Hematopoietic multipotent progenitor cell (in vitro differentiated cells): ENCODE measurements at places on chromosomes 4 and X.

GRCh38 chr4:148090503-148091476, 351.4 kb downstream of the NR3C2 start:
- no peak for DNase-seq

- DNase-seq = no peak
Observed at GRCh38 chr4:169583563-169583962, 28.8 kb downstream of the NEK1 start.

DNA sequence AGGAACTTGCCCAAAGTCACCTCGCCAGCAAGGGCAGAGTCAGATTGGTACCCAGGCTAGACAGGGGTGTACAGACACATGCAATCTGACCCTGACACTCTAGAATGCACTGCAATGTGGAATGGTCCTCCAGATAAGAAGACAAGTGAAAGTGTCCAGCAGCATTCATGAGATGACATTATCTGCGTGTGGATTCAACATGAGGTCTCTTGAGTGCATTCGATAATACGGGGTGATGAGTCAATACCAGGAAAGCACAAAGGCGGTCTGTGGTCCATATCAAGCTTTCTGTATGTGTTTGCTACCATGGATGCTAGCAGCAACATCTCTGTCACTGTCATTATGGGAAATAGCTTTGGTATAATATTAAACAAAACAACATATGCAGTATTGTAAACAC, 6.8 kb upstream of the XAGE3 start:
- DNase-seq = no peak

DNA sequence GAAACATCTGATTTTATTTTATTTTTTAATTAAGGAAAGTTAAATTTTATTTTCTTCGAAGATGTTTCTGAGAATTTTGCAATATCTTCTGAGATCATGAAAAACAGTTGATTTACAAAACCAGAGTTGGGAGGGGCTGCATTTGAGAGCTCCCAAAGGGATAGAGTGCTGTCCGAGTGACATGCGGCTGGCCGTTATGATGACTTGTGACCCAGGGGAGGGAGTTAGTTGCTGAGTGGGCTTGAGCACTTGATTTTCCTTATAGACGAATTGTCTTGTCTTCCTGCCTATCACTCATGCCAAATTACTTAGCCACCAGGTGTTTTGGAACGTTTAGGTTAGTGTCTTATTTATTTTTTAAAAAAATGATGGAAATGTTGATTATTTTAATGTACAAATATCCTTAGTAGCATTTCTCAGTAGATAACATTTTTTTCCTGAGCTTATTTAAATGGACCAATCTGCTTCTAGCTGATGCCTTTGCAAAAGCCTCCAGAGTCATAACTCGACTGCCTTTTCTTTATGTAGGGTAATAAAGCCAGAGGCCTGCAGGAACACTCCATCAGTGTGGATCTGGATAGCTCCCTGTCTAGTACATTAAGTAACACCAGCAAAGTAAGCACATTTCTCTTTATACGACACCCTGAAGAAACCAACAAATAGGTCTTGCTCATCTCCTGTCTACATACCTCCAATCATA, 85.2 kb downstream of the PTTG2 start:
- DNase-seq = no peak

- no peak for DNase-seq
Observed at GRCh38 chr4:153933915-153934687, 145.2 kb upstream of the SFRP2 start.

GRCh38 chr4:11028334-11028733, 343.8 kb upstream of the CLNK start:
- DNase-seq = no peak

DNA sequence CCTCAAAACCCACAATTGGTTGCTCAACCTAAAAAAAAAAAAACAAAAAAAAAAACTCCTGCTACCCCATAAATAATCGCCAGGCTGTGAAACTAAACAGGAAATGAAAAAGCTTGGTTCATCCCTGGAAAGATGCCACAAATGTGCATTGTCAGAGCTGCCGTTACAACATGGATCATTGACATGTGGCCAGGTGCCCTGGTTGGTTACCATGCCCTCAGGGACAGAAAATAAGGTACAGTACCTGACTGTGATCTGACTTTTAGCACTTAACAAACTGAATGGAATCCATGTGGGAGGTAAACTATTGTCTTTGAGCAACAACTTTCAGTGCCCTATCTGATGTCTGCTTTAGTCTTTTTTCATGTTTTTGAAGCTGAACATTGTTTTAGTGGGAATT, 118.0 kb upstream of the RPL34 start:
- DNase-seq = no peak

DNA sequence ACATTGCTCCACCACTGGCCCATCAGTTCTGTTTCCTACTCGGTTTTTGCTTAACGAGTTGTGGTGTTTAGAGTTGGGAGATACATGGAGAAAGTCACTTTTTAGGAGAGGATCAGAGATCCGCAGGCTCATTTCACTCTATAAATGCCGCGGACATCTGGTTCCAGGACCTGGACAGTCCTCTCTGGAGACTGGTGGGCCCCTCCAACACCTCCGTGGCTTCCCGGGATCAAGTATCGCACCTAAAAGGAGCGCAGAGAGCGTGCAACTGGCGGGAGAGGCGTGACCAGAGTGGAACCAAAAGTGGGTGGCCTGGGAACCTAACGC, 9.9 kb upstream of the CLTRN start:
- DNase-seq = no peak

- DNase-seq = no peak
Observed at GRCh38 chr4:22850055-22850454, 157.3 kb downstream of the GBA3 start.

DNA sequence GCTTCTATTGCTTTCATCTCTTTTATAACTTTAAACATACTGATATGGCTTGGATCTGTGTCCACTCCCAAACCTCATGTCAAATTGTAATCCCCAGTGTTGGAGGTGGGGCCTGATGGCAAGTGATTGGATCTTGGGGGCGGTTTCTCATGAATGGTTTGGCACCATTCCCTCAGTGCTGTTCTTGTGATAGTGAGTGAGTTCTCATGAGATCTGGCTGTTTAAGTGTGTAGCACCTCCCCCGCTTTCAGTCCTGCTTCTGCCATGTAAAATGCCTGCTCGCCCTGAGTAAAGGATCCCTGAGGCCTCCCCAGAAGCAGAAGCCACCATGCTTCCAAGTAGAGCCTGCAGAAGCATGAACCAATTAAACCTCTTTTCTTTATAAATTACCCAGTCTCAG, 17.7 kb downstream of the MND1 start:
- DNase-seq = no peak

DNA sequence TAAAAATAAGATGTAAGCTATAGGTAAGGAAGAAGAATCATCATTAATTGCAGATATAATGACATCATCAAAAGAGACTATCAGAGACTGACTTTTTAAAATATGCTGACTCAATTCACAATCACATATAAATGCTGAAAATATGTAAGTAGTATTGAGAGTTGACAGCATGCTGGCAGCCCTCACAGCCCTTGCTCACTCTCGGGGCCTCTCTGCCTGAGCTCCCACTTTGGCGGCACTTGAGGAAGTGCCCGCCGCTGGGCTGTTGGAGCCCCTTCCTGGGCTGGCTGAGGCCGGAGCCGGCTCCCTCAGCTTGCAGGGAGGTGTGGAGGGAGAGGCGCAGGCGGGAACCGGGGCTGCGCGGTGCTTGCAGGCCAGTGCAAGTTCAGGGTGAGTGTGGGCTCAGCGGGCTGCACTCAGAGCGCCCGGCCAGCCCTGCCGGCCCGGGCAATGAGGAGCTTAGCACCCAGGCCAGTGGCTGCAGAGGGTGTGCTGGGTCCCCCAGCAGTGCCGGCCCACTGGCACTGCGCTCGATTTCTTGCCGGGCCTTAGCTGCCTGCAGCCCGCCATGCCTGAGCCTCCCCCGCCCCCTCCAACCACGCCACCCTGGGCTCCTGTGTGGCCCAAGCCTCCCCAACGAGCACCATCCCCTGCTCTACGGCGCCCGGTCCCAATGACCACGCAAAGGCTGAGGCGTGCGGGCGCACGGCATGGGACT, 68.9 kb downstream of the RAB28 start:
- no peak for DNase-seq

DNA sequence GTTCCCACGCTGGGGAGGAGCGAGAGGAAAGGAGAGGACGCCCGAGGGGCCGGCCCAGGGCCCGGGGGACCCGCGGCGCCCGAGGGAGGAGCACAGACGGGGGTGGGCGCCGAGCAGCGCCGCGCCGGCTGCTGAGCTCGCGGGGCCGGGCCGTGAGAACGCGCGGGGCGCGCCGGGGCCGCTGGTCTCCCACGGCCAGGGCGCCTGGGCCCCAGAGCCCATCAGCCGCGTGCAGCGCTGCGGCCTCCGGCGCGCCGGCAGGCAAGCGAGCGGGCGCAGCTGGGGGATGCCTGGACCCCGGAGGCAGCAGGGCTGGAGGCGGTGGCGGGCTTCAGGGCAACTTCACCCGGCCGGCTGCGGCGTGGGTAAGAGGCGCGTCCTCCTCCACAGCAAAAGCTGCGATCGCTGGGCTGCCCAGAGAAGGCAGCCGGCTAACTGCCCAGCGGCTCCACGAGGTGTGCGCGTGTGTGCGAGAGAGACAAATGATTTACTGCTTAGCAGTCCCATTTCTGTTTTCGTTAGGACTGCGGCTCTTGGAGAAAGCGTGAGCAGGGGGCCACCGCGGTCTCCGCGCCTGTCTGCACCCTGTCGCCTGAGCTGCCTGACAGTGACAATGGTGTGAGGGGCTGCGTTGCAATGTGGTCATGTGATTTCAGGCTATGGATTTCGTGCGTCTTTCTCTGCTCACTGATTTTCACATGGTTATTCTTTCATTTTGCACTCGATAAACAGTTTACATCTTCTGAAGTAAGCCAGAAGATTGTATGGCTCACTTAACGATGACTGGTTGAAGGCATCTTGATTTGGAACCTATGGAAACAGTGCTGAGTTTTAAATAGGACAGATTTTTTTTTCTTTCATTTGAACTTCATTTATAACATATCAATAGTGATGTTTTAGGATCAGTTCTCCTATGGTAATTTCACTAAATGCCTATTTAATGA, 1.2 kb downstream of the GUCY1A1 start:
- DNase-seq = peak; percentile 78

- DNase-seq = no peak
Observed at GRCh38 chr4:122617597-122618593, 3.0 kb downstream of the IL21 start.

DNA sequence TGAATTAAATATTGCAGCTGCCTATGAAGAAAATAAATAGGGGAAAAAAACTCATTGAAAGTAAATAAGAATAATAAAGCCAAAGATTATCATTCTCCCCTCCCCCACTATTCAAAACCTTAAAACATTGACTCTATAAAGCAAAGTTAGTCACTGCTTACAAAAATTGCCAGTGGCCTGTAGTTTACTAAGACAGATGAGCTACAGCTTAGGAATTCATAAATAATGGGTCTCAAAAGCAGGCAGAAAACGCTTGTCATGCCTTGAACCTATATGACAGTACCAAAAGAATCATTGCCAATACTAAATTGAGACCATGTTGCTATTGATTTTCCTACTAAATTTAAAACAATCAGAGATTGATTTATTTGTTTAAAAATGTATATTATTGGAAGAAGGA, 78.9 kb downstream of the SLC10A7 start:
- no peak for DNase-seq

DNA sequence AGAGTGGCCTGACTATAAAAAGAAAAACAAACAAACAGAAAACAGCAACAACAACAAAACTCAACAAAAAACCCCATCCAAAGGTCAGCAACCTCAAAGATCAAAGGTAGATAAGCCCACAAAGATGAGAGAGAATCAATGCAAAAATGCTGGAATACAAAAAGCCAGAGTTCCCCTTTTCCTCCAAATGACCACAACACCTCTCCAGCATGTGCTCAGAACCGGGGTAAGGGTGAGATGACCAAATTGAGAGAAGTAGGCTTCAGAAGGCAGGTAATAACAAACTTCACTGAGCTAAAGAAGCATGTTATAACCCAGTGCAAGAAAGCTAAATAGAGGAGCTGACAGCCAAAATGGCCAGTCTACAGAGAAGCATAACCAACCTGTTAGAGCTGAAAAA, 43.5 kb upstream of the ANTXR2 start:
- no peak for DNase-seq

GRCh38 chrX:24025741-24026403, 1.1 kb downstream of the KLHL15 start:
- peak; percentile 21 for DNase-seq

DNA sequence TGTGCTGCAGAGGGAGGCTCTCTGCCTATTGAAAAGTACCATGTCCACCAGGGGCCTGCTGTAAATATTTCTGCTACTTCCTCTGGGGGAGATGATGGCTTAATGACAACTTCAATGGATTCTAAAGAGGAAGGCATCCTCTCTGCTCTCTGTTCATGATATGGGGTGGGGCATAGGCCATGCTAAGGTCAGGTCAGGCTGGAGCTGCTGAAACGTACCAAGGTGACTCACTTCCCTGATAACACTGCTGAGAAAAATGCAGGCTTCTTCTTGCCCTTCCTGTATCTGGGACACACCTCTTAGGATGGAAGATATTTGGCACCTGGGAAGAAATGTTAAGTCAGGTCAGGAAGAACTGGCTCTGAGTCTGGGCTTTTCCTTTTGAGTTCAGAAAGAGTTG, 31.5 kb downstream of the HS3ST1 start:
- DNase-seq = no peak

GRCh38 chr4:15740764-15741404, 37.2 kb upstream of the CD38 start:
- DNase-seq = no peak

- DNase-seq = no peak
Observed at GRCh38 chr4:81631958-81632441, 160.3 kb upstream of the RASGEF1B start.

GRCh38 chrX:68895341-68895755, 66.5 kb downstream of the EFNB1 start:
- no peak for DNase-seq

DNA sequence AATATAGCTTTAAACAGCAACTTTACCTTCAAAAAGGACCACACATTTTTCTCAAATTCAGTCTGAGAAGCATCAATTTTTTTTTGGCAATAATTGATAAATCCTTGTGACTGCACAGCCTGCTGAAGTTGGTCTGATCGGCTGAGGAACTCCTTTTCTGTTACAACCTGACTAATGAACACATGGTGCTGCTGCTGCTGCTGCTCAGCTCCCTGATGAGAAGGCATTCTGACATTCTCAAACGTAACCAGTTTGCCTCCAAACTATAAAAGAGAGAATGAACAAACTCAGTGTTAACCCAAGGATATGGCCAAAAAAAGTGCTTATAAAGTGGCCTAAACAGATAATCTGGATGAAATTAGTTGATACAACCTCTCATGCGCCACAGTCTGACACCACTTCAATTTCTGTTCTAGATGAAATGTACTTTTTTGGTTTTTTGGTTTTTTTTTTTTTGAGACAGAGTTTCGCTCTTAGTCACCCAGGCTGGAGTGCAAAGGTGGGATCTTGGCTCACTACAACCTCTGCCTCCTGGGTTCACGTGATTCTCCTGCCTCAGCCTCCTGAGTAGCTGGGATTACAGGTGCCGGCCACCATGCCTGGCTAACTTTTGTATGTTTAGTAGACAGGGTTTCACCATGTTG, 26.5 kb downstream of the SEC31A start:
- DNase-seq = no peak
